Stimulated activated CD4-positive, alpha-beta T cell treated with anti-CD3 and anti-CD28 coated beads, Interleukin-4, amount 100 ng/mL, for 1 hour (primary cell): ENCODE measurements at places on chromosomes 16 and 17.

DNA sequence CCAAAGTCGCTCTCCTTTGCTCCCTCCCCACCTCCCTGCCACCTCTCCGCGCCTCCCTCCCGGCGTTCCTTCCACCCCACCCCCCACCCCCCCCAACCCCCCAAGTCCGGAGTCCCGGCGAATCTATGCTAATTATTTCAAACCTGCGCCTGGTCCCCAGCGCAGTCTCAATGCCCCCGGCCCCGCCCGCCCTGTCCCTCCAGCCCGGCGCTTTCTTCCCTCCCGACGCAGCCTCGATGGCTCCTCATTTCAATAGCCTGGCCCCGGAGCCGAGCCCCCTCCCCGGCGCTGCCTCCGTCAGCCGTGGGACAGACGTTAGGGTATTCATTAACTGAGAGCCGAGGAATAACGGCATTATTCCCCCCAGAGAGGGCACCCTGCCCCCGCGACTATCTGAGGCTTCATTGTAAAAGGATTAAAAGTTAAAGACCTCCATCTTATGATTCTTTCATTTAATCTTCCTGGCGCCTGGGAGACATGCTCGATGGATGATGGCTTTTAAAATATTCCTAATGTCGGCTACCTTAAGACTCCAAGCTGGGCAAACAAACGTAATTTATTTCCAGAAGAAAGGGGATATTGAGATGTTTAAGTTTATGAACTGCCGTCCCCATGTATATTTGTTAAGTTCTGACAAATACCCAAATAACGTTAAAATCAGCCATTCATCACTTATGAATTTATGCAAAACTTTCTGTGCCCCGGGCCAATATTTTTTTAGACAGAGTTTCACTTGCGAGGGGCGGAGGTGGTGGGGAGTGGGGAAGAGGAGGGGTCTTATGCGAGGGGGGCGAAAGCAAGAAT is 3.4 kb downstream of the NOG start:
- DNase-seq, result peak; percentile 29

GRCh38 chr16:46886764-46887523 is 2.8 kb downstream of the GPT2 start:
- no peak for DNase-seq

DNA sequence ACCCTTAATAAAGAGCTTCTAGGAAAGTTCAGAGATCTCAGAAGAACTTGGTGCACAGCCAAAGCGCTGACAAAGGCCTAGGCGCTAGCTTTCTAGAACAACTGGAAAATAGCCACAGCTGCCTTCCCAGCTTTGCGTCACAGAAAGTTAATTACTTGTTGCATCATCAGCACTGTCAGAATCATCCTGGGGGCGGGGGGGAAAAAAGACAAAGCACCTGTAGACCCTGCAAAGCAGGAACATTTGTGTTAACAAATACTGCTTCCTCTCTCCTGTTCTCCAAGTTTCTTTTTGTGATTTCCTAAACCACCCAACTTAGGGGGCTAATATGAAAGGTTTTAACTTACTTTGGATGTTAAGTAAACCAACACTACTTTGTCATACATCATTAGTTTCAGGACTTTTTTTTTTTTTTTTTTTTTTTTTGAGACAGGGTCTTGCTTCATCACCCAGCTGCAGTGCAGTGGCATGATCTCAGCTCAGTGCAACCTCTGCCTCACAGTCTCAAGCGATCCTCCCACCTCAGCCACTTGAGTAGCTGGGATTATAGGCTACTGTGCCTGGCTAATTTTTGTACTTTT is 4.8 kb upstream of the AARSD1 start:
- no peak for DNase-seq

GRCh38 chr17:65173284-65173793 is 36.2 kb downstream of the RGS9 start:
- DNase-seq, result peak; percentile 51

GRCh38 chr17:7654832-7655540 is 4.3 kb downstream of the ATP1B2 start:
- DNase-seq, result no peak
